Activated T-cell treated with anti-CD3 and anti-CD28 coated beads for 48 hours (primary cell): ENCODE measurements at places on chromosomes 1 and 21.

DNA sequence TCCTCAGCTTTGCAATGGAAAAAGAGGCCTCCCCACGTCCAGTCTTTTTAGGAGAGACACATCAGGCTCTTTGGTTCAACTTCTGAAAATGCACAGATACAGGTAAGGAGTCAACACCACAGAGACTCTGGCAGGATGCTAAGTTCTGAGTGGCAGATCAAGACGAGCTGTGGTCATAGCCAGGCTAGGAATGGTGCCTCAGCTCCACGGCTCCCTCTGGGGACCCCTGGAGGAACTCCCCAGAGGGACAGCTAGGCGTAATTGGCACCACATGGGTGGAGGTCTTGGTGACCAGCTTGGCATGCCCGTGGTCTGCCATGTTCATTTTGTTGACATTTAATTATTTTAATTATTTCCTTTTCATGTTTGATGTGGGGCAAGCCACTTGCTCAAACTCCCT, 206.1 kb downstream of the KAZN start:
- no peak for DNase-seq

- DNase-seq: no peak
These were observed 15.7 kb downstream of the SSR2 start for GRCh38 chr1:156004843-156005584.

GRCh38 chr1:226550672-226551041, 2.1 kb downstream of the STUM start:
- no peak for DNase-seq

DNA sequence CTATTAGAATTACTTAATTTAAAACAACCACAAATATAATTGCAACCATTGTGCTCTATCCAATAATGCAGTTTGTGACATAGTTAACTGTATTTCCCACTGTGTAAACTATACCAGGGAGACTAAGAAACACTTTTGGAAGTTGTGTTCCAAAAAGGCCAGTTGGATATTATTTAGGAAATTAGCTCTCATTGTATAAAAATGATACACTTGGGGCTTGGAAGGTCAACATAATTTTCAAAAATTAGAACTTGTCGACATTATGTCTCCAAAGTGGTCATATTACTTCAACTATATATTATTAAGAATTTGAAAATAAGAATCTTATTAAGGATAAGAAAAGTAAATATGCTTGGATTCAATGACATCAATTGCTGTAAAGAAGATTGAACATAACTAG, 876.6 kb downstream of the MRPL39 start:
- DNase-seq: no peak

DNA sequence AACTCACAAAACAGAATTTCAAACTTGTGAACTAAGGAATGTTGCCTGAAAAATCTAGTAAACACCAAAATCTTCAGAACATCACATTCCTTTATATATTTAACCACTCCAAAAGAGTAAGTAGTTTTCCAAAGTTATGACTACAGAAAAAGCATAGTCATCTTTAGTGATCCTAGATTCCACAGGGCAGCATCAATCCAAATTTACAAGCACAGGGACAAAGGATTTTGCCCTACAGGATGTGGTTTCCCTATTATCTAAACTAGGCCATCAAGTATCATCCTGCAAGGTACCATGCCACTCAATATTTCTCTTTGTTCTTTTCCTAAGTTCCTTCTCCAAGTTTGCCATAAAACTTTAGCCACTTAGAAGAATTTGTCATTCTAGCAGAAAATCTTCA, 33.0 kb downstream of the COP1 start:
- DNase-seq: no peak

DNA sequence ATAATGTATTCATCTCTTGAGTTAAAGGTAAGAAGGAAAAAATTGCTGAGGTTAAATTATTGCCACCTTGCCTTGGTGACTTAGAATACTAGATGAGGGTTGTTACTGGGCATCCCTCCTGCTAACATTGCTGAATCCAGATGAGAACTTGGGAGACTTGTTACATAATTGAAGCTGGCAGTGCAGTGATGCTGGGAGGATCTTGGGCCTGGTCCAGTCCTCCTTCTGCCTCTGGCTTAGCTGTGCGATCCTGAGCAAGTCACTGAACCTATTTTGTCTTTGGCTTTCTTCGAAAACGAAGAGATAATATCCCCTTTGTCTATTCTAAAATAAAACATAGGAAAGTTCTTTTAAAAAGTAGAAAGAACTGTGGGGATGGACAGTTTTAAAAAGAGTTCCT, 244.9 kb upstream of the NRIP1 start:
- DNase-seq: no peak

- peak; percentile 96 for DNase-seq
These were observed at the start of gene SLC2A1 for GRCh38 chr1:42958488-42959319. Gene SLC2A1, minus strand, starts transcription at chr1:42958868. Its CDS starts 217 bp downstream, at chr1:42958651.

- DNase-seq: no peak
These were observed 5.3 kb downstream of the PLXNA2 start for GRCh38 chr1:208238710-208239472.

- DNase-seq: no peak
These were observed 854 bp downstream of the MYCL start for GRCh38 chr1:39900662-39901463.

- no peak for DNase-seq
These were observed 12.3 kb downstream of the MAN1C1 start for GRCh38 chr1:25628741-25629421.

DNA sequence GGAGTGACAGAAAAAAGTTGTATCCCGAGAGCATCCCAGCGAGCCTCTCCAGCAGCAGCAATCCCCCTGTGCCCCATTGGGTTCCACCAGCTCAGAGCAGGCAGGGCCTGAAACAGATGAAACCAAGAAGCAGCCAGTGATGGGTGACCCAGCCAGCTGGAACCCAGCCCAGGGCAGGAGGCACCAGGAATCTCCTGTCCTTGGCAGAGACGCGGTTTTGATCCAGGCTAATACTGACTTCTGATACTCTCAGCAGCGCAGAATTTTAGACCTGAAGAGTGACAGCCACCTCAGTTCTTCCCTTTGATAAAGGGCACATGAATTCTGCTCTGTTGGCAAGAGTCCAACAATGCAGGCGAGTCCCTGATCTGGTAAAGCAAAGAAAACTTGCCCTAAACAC, 11.4 kb upstream of the OLIG1 start:
- no peak for DNase-seq

DNA sequence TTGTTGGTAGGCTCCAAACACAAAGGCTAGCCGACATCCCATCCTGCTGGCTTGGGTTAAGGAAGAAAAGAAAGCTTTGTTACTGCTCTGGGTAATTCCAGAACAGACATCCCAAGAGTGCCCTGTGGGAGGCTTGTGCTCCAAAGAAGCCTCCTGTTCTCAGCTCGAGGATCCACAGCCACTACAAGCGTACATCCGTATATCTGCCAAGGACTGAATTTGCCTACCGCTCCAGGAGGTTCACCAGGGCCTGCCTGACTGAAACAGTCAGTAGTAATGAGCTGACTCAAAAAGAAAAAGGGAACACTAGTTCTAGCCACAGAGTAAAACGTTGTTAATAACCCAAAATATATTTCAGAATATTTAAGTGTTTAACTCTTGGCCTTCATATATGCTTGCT, 24.8 kb upstream of the MUTYH start:
- no peak for DNase-seq

- DNase-seq: no peak
These were observed 2.7 kb downstream of the MOB3C start for GRCh38 chr1:46613661-46614603.

DNA sequence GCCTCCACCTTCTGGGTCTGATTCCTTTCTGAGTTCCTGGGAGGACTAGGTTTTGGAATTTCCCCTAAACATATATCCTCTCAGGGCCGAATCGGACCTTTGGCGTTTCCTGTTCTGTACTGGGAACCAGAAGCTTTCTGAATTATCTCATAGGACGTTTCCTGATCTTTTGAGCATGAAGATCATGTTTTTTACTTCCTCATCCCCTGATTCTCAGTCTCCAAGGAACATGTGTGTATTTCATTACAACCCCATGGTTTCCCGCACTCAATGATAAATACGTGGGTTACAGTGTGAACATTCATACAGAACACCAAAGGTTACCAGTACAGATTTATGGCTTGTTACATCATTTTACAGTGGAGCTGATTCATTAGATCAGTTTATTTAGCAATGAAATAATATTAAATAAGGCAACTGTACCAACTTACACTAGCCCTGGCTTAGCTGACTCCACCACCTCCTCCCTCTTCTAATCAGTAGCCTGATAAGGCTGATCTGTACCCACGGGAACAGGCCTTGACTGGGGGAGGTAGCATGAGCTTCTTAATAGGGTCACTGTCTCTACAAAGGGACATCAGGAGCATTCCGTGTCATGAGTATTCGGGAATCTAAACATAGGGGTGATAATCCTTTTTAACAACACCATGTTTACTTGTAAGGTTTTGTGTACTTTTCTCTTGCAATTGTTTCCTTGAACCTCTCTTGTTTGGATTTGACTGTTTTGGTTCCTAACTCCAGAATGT, 57.8 kb upstream of the ERRFI1 start:
- DNase-seq: no peak

DNA sequence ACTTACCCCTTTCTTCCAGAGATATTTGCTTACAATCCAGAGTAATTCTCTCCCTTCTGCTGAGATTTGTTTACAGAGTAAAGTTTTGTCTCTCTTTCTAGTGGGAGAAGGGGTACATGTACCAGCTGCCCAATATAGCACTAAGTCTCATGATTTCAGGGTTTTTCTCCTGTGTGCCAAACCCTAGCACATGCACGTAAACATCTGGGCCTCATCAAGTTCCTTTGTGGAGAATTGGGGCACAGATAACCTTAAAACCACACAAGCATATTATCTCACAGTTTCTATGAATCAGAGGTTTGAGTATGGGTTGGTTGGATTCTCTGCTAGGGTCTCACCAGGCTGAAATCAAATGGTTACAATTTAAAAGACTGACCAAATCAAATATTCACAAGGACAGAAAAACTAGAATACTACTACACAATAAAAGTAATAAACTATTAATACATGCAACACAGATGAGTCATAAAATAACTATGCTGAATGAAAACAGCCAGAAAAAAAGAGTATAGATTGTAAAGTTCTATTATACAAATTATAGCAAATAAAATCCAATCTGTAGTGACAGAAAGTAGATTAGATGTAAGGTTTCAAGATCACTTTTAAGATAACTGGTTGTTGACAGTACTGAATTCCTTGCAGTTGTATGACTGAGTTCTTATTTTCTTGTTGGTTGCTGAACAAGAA, 347.4 kb upstream of the PTBP2 start:
- DNase-seq: no peak

GRCh38 chr1:87867626-87868025, 538.9 kb downstream of the LMO4 start:
- DNase-seq: no peak

GRCh38 chr1:156755527-156755950, 4.1 kb upstream of the HDGF start:
- no peak for DNase-seq

GRCh38 chr1:6108937-6109614, 63.4 kb downstream of the KCNAB2 start:
- DNase-seq: peak; percentile 54

DNA sequence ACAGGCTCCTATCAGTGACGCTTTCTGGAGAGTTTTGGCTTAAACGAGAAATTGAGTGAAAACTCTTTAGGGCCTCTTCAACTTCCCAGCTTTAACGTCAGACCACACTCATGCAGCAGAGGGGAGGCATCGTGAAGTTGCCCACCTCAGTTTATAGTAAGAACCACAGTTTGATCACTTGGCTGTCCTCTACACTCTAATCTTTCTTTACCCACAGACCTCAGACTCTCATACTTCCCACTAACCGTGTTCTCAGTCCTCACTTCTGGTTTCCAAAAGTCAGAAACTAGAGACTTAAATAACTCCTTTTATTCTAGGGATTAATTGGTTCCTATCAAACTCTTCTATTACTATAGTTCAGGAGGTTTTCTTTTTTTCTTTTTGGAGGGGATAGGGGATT, 302.2 kb downstream of the NTNG1 start:
- DNase-seq: no peak

GRCh38 chr1:174160109-174160473, 771 bp downstream of the RABGAP1L start:
- no peak for DNase-seq

GRCh38 chr1:21313203-21313885, 23.1 kb upstream of the ECE1 start:
- no peak for DNase-seq

- DNase-seq: no peak
These were observed 269.5 kb upstream of the ZRANB2 start for GRCh38 chr1:71350330-71350729.

GRCh38 chr1:201938440-201939035, 7.8 kb downstream of the LMOD1 start:
- DNase-seq: no peak

GRCh38 chr1:224057461-224058199, 56.3 kb upstream of the FBXO28 start:
- no peak for DNase-seq

GRCh38 chr1:143720087-143721023, 251.4 kb downstream of the FAM72C start:
- DNase-seq: no peak

DNA sequence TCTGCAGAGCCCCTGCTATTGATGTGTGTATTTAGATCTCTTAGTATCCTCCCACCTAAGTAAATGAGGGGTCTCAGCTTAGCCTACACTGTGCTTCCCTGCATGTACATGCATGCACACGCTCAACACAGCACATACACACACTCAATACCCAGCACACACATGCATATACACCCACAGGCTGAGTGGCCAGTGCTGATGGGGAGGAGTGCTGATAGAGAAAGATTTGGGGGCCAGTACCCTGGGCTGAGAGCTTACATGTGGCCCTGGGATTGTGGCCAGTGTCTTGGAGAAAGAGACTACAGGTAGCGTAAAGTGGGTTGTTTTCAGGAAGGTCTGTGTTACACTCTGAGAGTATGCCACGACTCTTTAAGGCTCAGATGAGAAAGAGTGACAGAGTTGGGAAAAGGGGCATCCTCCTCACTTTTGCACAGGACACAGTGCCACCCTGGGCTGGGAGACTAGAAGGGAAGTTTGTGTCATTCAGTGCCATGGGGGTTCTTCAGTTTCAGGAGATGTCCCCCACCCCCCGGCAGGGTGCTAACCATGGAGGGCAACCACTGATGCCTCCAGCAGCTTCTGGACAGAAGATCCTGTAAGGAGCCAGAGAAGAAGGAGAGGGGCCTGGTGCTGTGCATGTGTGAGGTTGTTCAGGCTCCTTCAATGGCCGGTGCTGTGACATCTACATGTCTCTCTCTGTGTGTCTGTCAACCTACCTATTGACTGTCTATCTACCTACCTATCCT, 166.8 kb downstream of the RHOU start:
- no peak for DNase-seq

GRCh38 chr1:109115685-109116084, 1.8 kb downstream of the ELAPOR1 start:
- no peak for DNase-seq

DNA sequence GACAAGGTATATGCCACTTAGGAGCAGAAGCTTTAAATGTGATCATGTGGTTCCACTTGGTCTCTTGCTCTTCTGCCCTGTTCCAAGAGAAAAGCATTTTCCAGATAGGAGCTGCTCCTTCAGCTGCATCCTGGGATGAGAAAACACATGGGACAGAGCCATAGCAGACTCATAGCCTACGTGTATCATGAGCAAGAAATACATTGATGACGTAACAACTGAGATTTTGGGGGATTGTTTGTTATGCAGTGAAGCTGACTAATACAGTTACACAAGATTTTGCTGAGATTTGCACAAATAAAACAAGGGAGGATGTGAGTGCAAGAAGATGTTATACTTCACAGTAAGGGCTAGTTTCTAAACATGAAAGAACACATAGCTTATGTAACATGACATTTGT, 36.0 kb upstream of the IRF2BP2 start:
- DNase-seq: no peak
